CD8-positive, alpha-beta memory T cell (primary cell): ENCODE measurements at places on chromosomes 7 and 10.

DNA sequence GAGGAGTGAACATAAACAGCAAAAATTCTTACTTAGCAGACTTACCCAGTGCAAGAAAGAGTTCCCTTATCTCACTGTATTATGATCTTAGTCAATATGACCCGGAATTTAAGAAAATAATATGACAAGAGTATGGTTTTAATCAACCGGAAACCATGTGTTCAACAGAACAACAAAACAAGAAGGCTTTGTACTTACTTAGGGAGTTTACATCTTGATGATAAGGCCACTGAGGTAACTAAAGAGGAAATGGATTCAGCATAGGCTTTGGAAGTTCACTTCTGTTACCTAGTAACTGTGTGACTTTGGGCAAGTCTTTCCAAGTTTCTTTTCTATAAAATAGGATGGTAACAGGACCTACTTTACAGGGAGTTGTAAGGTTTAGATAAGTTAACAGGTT, 7.4 kb upstream of the FAS start:
- peaks cover 18% of the 10 kb centered on the region for H3K4me1 ChIP-seq
- no peaks in the 10 kb centered on the region for H3K27me3 ChIP-seq
- H3K27ac ChIP-seq, result no peak overlapping the region

DNA sequence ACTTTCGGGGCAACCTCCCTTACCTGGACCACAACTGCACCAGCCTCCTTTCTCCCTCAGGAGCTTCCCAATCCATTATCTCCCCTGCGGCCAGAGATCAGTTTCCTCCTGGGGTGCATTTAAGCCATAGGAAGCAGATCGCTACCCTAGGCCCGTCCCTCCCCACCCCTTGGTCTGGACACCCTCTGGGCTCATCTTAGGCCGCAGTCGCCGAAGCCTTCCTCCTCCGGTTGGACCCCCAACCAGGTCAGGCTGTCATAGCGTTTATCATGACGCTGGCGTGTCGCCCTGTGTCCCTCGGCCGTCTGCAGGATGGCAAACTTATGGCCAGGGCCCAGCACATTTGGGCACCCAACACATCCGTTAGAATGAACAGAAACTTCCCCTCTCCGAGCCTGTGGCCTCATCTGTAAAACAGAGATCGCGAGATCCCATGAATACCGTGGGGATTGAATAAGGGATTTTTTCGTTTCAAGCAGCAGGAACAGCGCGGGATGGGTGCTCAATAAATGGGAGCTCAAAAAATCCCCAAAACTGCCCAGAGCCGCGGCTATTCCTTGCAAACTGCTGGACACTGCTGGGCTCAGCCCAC, 669 bp upstream of the AP5Z1 start:
- H3K27ac ChIP-seq, result peak overlapping the region; percentile 93
- no peaks in the 10 kb centered on the region for H3K27me3 ChIP-seq
- peaks cover 32% of the 10 kb centered on the region for H3K4me1 ChIP-seq
- DNase-seq, result no peak
- peak overlapping the region; percentile 100 for H3K4me3 ChIP-seq

GRCh38 chr7:2063563-2064260, 169.0 kb downstream of the MAD1L1 start:
- no peak overlapping the region for H3K27ac ChIP-seq
- peaks cover 33% of the 10 kb centered on the region for H3K4me1 ChIP-seq
- H3K27me3 ChIP-seq, result no peaks in the 10 kb centered on the region
- no peaks in the 10 kb centered on the region for H3K36me3 ChIP-seq
- DNase-seq, result peak; percentile 15

GRCh38 chr7:86844608-86845007, 200.9 kb downstream of the GRM3 start:
- H3K27ac ChIP-seq, result no peak overlapping the region
- no peaks in the 10 kb centered on the region for H3K36me3 ChIP-seq

- H3K4me1 ChIP-seq, result peaks cover 13% of the 10 kb centered on the region
- H3K27ac ChIP-seq, result no peak overlapping the region
- no peak overlapping the region for H3K4me3 ChIP-seq
- no peak for DNase-seq
- H3K36me3 ChIP-seq, result no peaks in the 10 kb centered on the region
- H3K27me3 ChIP-seq, result no peaks in the 10 kb centered on the region
These were observed 420.1 kb upstream of the MGMT start for GRCh38 chr10:129046962-129047361.

- no peak for DNase-seq
- no peak overlapping the region for H3K4me3 ChIP-seq
- peaks cover 4% of the 10 kb centered on the region for H3K27me3 ChIP-seq
- H3K36me3 ChIP-seq, result no peaks in the 10 kb centered on the region
These were observed 26.2 kb upstream of the ECHDC3 start for GRCh38 chr10:11715815-11716494.
